ENCODE measurements at places on chromosomes 13 and 19. TPM values are rescaled to one million over a fixed set of nuclear protein-coding genes. Genes with fewer than 3 reads are reported as not detected.

The GNG7 gene
- 7.7 TPM for total RNA-seq

The FARSA gene
- total RNA-seq = 108 TPM

The GDF15 gene
- 7.0 TPM for total RNA-seq

The SRRM5 gene
- total RNA-seq = 0.44 TPM

The IRGC gene
- not detected for total RNA-seq

The ELSPBP1 gene
- total RNA-seq = not detected

The ZNF471 gene
- not detected for total RNA-seq

The DGKH gene
- 8.6 TPM for total RNA-seq

Data from H9 (cell line).